Central memory CD8-positive, alpha-beta T cell (primary cell): ENCODE measurements at places on chromosomes 1 and 21.
A peak's percentile ranks its signal among the peaks of the same experiment; 100 is the strongest.

- no peak overlapping the region for H3K4me3 ChIP-seq
- no peak overlapping the region for H3K27ac ChIP-seq
- no peaks in the 10 kb centered on the region for H3K4me1 ChIP-seq
- H3K36me3 ChIP-seq = peaks cover 2% of the 10 kb centered on the region
- DNase-seq = no peak
- H3K27me3 ChIP-seq = no peaks in the 10 kb centered on the region
Observed at GRCh38 chr1:59707178-59707791, 107.5 kb upstream of the HOOK1 start.

GRCh38 chr1:161258439-161259344 is at the start of gene PCP4L1:
PCP4L1 (plus strand) TSS chr1:161258745; CDS start chr1:161258975, 230 bp downstream.
- H3K27me3 ChIP-seq = peaks cover 65% of the 10 kb centered on the region
- peaks cover 21% of the 10 kb centered on the region for H3K4me1 ChIP-seq
- peaks cover 2% of the 10 kb centered on the region for H3K36me3 ChIP-seq
- H3K27ac ChIP-seq = no peak within 1 kb of the TSS
- DNase-seq = no peak

DNA sequence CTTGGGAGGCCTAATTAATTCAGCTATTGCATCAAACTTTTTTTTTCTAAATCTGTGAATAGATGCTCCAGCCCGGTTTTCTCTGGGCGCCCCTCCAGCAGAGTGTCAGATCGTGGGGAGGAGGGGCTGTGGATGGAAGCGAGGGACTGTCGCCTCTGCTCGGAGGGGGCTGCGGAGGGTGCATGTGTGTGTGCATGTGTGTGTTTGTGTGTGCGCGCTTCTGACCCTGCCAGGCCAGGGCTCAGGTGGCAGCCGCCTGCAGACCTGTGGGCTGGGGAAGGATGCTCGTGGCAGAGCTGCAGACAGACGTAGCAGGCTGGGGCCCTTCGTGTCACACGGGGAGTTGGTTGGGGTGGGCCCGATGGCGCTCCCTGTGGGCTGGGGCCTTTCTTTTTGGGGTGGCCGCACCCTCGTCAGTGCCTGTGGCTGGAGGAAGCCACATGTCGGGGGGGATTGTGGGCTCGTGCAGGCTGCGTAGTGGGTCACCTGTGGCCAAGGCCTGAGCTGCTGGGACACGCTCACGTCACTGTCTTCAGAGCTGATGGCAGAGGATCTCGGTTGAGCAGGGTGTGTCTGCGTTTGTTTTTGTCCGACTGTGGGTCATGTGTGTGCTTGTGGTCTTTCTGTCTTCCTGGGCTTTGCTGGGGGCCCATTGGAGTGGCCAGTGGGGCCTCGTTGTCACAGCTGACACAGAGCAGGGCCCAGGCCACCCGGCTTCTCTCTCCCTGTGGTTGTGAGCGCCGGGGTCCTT is 2.8 kb downstream of the SKI start:
- H3K4me1 ChIP-seq = peaks cover 68% of the 10 kb centered on the region
- H3K4me3 ChIP-seq = peak overlapping the region; percentile 91

DNA sequence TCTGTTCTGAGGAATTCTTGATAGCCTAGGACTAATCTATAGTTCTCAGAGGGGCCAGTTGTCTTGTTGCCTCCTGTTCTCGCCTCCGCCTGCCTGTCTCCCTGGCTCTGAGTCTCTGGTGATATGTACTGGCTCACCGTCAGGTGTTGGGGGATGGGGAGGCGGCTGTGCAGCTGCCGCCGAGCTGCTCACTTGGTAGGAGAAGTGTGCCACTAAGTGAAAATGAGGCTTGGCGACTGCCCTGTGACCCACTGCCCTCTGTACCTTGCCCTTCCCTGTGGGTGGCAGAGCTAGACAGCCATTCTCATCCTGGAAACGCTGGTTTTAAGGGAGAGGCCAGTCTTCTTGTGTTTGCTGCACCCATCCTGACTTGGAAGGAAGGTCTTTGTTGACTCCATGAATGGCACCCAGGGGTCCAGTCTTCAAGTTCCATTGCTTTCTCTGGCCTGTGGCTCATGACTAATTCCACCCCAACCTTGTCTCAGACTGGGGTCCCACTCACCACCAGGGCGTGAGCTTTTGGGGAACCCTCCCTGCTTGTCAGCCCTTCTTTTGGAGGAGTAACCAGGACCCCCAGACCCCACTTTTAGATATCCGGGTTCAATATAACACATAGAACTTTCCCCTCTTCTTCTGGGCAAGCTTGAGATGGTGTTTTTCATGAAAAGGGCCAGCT is 120.6 kb downstream of the CACNA1E start:
- no peaks in the 10 kb centered on the region for H3K36me3 ChIP-seq
- no peak overlapping the region for H3K27ac ChIP-seq
- no peak for DNase-seq
- H3K27me3 ChIP-seq = peaks cover 65% of the 10 kb centered on the region

DNA sequence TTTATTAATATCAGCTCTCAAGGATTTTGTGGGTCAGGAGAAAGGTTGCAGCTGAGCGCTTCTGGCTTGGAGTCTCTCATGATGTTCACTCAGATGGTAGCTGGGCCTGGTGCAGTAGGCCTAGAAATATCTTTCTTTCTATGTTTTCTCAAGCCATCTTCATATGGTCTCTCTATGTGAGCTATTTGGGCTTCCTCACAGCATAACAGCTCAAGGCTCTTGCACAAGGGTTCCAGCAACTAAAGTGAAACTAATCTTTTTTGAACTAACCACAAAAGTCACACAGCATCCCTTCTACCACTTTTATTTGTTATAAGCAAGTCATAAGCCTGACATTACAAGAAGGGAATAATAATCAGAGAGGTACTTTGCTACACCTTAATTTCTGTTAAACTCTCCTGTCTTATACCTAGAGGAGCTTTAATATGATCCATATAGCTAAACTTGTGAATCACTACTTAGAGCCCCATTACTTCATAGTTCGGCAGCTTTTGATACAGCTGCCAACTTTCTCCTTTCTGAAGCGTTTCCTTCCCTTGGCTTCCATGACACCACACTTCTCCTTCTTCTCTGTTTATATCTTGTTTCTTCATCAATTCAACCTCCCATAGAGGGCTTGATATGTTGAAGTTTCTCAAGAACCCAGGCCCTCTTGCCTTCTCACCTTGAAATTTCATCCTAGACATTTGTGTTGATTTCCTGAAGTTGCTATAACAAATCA is 720.2 kb downstream of the LTN1 start:
- H3K36me3 ChIP-seq = no peaks in the 10 kb centered on the region
- H3K27ac ChIP-seq = no peak overlapping the region
- H3K4me3 ChIP-seq = no peak overlapping the region
- no peaks in the 10 kb centered on the region for H3K4me1 ChIP-seq
- DNase-seq = no peak

DNA sequence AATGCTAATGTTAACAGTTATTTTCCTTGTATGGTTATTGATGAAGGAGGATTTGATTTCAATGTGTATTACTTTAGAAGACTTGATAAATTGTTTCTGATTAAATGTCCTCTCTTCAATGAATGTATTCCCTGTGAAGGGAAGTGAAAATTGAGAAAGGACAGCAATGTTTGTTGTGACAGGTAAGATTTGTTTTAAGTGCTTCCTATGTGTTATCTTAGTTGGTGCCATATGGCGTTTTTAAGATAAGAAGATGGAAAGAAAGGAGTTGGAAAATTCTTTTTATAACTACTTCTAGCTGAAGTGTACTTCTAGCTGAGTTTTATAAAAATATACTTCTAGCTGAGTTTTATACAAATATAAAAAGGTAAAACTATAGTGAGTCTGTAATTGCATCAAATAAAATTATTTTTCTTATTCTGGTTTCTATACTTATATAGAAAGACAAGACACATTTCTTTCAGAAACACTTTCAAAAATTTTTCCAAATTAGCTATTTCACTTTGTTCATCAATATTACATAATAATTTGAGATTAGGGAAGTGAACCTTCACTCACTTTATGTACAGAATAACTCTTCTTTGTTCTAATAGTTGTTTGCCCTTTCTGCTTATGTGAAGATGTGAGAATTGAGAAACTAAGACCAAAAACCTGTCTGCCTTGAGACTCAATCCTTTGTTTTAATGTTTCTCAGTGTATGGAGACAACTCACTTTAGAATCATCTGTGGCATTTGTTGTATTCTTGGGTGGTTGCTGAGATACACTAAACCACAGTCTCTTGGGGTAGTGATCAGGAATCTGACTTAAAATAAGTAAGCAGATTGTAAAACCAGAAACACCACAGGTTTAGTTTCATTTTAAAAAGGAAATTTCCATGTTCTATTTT is 382.9 kb upstream of the B3GALT2 start:
- peak overlapping the region; percentile 64 for H3K27ac ChIP-seq
- no peaks in the 10 kb centered on the region for H3K36me3 ChIP-seq
- DNase-seq = no peak
- no peak overlapping the region for H3K4me3 ChIP-seq

DNA sequence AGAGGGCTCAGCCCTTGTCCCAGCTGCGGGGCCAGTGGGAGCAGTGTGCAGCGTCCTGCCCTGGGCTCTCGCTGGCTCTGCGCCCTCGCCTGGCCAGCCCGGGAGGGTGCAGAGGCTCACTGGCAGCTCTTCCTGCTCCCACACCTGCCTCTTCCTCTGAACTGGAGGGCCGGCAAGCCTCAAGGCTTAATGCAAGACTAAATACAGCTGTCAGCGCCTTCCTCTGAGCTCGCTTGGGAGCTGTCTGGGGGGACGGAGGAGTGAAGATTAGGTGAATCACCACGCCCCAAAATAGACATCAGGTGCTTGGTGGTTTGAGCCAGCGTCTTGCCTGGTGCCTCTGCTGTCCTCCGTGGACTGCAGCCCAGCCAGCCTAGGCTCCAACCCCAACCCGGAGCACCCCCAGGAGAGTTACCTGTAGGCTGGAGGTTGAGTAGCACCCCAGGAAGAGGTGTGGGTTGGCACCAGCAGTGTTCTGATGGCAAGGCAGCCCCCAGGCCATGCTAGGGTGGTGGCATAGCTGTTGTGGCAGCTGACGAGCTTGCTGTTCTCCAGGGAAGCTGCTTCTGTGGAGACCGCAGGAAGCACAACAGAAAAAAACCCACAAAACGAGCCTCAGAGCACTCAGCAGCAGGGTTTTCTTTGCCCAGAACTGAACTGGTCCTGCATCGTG is 36.9 kb downstream of the UMODL1 start:
- no peaks in the 10 kb centered on the region for H3K36me3 ChIP-seq
- DNase-seq = peak; percentile 49
- no peak overlapping the region for H3K4me3 ChIP-seq
- H3K4me1 ChIP-seq = no peaks in the 10 kb centered on the region
- peaks cover 21% of the 10 kb centered on the region for H3K27me3 ChIP-seq

GRCh38 chr1:72697410-72697809 is 415.1 kb upstream of the NEGR1 start:
- no peaks in the 10 kb centered on the region for H3K36me3 ChIP-seq
- no peak for DNase-seq
- no peaks in the 10 kb centered on the region for H3K4me1 ChIP-seq

GRCh38 chr21:39051588-39051949 is 131.7 kb downstream of the PSMG1 start:
- no peak for DNase-seq
- no peak overlapping the region for H3K27ac ChIP-seq
- H3K4me3 ChIP-seq = no peak overlapping the region
- H3K4me1 ChIP-seq = no peaks in the 10 kb centered on the region
- H3K36me3 ChIP-seq = no peaks in the 10 kb centered on the region
- H3K27me3 ChIP-seq = peaks cover 45% of the 10 kb centered on the region

GRCh38 chr1:223515926-223516325 is 122.7 kb downstream of the CCDC185 start:
- H3K36me3 ChIP-seq = peaks cover 4% of the 10 kb centered on the region
- no peak for DNase-seq
- H3K27ac ChIP-seq = peak overlapping the region; percentile 20
- peaks cover 56% of the 10 kb centered on the region for H3K27me3 ChIP-seq
- H3K4me1 ChIP-seq = no peaks in the 10 kb centered on the region

DNA sequence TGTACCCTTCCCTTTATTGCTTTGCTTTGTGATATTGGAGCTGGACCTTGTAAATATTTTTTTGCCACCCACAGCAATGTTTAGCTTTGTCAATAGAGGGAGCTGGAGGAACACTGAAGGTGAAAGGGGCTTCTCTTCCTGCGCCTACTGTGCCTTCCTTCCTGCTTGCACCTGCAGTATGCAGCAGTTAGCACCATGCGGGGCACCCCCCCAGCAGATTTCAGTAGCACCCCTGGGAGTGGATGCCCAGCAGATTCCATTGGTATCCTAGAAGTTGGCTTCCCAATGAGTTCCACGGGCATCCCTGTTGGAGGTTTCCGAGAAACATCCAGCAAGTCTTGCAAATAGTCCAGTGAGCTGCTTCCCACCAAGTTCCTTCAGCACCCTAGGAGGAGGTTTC is 25.6 kb downstream of the S100A10 start:
- peaks cover 12% of the 10 kb centered on the region for H3K27me3 ChIP-seq
- no peak overlapping the region for H3K27ac ChIP-seq
- H3K4me3 ChIP-seq = no peak overlapping the region
- DNase-seq = peak; percentile 35
- H3K36me3 ChIP-seq = no peaks in the 10 kb centered on the region

- H3K36me3 ChIP-seq = peaks cover 22% of the 10 kb centered on the region
- no peak for DNase-seq
- no peak overlapping the region for H3K27ac ChIP-seq
- peaks cover 24% of the 10 kb centered on the region for H3K4me1 ChIP-seq
Observed at GRCh38 chr1:6016191-6016865, 24.1 kb upstream of the NPHP4 start.

GRCh38 chr1:212587016-212587887 is 21.3 kb upstream of the ATF3 start:
- no peaks in the 10 kb centered on the region for H3K4me1 ChIP-seq
- H3K36me3 ChIP-seq = no peaks in the 10 kb centered on the region
- no peak overlapping the region for H3K4me3 ChIP-seq
- DNase-seq = no peak

DNA sequence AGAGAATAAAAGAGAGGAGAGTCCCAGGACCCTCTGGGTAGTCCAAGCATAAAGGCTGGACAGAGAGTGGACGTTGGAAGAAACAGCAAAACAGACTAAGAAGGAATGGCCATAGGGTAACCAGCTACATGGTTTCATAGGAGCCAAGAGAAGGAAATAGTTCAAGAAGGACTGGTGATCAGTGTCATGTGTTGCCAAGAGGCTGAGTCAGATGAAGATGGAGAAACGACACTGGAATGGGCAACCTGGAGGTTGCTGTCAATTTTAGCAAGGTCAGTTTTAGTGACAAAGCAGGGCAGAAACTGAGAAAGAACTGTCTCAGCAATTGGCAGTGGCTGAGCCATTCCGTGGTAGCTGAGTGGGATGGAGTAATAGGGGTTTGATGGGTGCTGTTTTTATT is 41.4 kb downstream of the HMGB4 start:
- no peak for DNase-seq
- H3K27ac ChIP-seq = no peak overlapping the region
- H3K27me3 ChIP-seq = peaks cover 60% of the 10 kb centered on the region
- no peak overlapping the region for H3K4me3 ChIP-seq

- H3K27me3 ChIP-seq = peaks cover 10% of the 10 kb centered on the region
- no peaks in the 10 kb centered on the region for H3K4me1 ChIP-seq
- H3K4me3 ChIP-seq = no peak overlapping the region
- no peak overlapping the region for H3K27ac ChIP-seq
- no peak for DNase-seq
Observed at GRCh38 chr1:161244888-161245287, 6.9 kb upstream of the NR1I3 start.

GRCh38 chr1:31054349-31054748 is 11.2 kb downstream of the PUM1 start:
- H3K36me3 ChIP-seq = peaks cover 75% of the 10 kb centered on the region
